ENCODE measurements at places on chromosomes 1 and 21. TPM values are rescaled to one million over a fixed set of nuclear protein-coding genes. Genes with fewer than 3 reads are reported as not detected.

The FBXO2 gene
- total RNA-seq, result 2.0 TPM

The GBP6 gene
- 4.2 TPM for total RNA-seq

The OR11L1 gene
- total RNA-seq, result not detected

The C1orf185 gene
- not detected for total RNA-seq

The CR1L gene
- not detected for total RNA-seq
